GM18507 (cell line): ENCODE measurements at places on chromosomes 2 and 18.

DNA sequence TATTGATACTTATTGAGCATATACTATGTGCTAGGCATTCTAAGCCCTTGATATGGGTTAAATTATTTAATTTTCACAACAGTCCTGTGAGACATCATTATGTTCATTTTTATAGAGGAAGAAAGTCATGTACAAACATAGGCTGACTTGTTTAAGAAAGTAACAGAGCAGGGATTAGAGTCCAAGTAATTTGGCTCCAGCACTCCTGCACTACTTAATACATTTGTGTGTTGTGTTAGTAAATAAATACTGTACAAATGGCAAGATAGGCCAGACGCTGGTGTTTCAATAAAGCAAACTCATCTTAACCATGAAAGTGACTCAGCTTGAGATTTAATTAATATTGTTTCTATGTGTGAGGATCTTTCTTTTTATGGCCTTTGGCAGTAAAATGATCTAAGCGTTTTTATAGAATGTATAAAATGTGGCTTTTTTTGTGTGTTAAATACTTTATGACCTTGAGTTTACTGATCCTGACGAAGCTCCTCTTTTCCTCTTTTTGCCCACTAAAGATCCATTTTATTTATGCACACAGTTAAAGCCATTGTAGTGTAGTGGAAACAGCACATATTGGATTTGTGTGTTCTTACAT is 21.3 kb downstream of the NBEAL1 start:
- DNase-seq = no peak

- no peak for DNase-seq
Observed at GRCh38 chr2:174667250-174667860, 69.8 kb upstream of the WIPF1 start.

DNA sequence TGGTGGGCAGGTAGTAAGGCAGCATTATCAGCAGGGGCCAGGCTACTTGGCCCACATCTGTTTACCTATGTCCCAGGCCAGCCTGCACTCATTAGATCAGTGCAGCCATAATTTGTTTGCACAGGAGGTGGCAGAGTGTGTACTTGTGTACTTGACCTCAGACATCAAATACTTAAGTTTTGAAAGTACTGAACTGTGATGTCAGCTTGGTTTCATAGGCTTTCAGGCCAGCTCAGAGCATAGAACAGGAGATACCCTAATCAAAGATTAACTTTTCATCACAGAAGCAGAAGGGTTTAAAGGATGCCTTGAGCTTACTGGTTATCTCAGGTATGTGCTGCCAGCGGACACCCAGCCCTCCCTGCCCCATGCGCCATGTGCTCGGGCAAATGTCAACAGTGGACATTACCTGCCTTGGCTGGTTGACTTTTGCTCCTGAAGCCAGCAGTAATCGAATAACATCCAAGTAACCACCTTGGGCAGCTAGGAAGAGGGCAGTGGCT is 33.2 kb downstream of the ANKRD29 start:
- DNase-seq = no peak

DNA sequence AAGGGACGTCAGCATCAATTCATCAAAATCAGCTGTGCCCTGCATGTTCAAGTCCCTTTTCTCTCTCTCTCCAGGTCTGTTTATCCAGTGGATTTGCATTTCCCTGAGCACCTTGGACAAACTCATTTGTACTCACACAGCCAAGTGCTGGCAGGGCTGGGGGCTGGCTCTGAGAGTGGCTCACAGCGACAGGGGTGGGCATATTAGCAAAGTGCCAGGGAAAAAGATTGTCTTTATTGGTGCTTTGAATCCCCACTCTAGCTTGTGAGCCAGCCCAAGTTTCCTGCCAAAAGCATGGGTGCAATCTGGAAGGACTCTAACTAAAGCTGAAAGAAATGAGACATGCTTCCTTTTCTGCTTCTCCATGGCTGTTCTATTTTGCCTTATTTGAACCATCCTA is 56.6 kb downstream of the ACOXL start:
- DNase-seq = no peak

DNA sequence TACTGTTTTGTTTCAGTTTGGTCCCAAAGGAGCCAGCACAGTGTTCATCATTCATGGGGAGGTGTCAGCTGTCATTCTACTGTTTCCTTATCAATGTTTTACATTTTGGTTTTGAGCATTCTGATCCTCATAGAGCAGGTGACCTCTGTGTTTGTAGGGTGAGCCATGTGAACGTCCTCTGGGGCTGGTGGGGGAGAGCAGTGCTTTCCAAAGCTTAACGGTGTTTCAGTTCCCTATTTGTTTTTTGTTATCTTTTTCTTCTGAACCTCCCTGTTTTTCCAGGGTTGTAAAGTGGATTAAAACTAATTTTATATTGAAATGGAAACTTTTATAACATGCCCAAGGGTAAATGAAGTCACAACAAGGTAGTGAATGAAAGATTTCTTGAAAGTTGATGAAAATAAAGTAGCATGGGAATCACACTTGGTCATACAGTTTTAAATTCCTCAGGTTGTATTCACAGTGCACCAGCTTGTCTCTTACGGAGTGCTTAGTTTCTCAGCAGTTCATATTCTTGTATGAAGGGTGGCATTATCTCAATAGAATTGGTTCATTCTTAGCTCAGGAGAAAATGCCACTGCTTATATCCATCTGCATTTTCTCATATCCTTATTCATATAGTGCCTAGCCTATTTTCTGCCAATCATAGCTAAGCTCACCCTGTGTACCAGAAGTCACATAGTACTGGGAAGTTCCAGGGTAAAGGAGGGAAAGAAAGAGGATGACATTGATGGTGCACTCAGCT is 54.5 kb downstream of the MAP4K4 start:
- DNase-seq = peak; percentile 38

GRCh38 chr18:69956665-69957620 is 9.3 kb upstream of the CD226 start:
- DNase-seq = no peak

DNA sequence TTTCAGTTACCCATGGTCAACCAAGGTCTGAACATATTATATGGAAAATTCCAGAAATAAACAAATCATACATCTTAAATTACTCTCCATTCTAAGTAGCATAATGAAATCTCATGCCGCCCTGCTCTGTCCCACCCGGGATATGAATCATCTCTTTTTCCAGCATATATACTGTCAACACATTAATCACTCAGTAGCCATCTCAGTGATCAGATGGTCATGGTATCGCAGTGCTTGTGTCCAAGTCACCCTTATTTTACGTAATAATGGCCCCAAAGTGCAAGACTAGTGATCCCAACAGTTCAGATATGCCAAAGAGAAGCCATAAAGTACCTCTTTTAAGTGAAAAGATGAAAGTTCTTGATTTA is 43.8 kb downstream of the OSBPL6 start:
- DNase-seq = no peak

GRCh38 chr2:121284463-121285449 is at the start of gene TFCP2L1:
Gene TFCP2L1, minus strand, starts transcription at chr2:121285202. Its CDS starts 93 bp downstream, at chr2:121285109.
- no peak for DNase-seq

- DNase-seq = no peak
Observed at GRCh38 chr18:13232971-13233786, 14.6 kb downstream of the LDLRAD4 start.

DNA sequence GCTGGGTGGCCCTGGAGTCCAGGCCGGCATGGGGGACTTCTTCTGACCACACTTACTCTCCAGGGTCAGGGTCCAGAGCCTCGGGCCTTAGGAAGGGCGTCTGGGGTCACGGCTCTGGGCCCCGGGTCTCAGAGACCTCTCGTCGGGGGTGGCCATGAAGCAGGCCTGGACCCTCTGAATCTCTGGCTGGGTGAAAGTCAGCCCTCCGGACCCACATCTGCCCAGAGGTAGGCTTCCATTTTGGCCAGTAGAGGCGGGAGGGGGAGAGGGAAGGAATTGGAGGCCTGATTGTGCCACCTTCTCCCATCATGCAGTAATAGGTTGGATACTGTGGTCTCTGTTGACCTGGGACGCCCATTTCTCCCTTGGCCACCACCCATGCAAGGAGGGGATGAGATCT is 125.3 kb upstream of the GPC1 start:
- no peak for DNase-seq

DNA sequence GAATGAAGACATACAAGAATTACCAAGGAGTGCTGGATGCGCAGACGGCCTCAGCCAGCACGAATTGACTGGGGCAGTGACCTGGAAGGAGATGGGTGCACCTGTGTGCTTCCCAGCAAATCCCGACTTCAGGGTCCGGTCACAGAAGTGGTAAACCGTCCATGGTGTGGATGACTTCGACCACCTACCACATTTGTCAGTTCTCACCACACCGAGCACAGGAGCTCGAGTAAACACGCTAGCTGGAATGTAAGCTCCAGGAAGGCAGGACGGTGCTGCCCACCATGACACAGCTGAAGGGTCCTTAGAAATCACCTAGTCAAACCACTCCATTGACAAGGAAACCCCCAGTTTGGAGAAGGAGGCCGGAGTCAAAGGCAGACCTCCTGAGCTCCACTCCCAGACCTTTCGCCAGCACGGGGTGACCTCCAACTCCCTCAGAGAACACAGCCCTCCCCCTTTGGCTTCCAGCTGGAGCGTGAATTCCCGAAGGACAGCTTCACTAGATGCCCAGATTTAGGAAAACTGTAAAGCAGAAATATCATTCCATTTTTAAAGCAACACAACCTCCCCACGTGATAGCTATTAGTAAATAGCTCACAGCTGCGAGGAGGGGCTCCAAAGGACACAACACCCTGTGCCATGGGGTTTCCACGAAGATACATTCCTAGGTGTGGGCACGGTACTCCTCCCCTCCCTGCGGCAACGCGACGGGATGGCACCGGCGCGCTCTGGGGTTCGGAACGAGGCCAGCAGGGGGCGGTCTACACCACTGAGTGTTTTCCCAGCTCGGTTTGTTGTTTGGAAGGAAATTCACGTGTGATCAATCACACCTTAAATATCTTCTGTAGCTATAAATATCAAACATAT is 34.1 kb upstream of the GNAL start:
- DNase-seq = peak; percentile 54

- no peak for DNase-seq
Observed at GRCh38 chr2:141611176-141611571, 519.6 kb downstream of the LRP1B start.

GRCh38 chr2:188870289-188870688 is 103.9 kb upstream of the COL3A1 start:
- no peak for DNase-seq

DNA sequence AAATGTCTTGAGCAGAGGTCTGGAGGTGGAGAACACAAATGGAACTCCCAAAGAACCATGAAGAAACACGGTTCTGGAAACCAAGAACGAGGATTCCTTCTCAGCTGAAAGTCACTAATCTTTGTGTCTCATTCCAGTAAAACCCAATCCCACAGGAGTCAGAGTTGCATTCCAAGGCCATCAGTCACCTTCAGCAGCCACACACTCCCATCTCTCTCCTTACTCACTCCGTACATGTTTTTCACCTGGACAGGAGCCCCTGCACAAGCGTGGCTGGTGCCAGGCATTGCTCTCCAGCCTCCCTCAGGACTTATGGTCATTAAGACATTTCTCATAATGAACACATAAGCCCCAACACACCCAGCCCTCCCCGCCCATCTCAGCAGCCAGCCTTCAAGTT is 175.4 kb upstream of the SIX2 start:
- no peak for DNase-seq

- DNase-seq = no peak
Observed at GRCh38 chr2:198817536-198817935, 640.2 kb downstream of the SATB2 start.

DNA sequence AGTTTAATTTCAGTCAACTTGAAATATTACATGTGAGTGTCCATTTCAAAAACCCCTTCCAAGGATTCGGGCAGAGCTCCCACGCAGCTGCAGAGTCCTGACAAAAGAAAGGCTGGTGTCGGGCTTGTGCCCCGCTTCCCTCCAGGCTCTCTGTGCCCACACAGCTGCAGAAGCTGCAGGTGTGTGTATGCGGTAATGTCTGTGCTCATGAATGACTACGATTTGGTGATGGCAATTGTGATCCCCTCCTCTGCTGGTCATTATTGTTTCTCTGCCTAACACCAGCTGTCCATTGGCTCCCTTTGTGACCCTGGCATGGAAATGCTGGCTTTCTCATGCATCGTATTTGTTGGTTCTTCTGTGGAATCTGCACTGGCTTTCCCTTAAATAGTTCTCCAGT is 224.8 kb downstream of the NUP35 start:
- no peak for DNase-seq

DNA sequence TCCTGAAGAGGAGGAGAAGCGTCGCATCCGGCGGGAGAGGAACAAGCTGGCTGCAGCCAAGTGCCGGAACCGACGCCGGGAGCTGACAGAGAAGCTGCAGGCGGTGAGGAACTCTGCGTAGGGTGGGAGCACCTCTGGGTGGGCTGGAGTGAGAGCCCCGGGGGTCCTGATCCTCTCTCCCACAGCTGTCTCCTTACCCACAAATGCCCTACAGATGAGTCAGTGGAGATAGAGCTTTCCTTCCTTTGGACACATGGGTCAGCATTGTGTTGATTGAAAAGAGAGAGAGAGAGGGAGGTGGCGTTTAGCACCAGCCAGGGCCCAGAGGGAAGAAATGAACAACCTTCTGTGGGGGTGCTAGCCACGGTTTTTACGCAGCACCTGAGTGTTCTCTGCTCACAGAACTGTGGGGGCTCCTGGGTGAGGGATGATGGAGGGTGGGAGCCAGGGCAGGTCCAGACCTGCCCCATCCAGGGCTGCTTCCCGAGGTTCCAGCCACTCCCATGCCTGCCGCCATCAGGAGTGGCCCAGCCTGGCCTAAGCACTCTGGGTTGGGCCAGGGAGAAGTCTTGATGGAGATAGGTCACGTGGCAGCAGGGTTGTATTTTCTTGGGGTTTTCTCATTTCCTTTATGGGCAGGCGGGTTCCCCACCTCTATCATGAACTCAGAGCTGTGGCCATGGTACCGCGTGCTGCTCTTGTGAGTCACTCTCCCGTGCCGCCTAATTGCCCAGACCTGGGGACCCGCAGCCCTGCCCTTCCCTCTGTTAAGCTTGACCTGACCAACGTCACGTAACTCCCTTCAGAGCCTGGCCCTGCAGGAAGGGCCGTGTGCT is 16.3 kb downstream of the FOSL2 start:
- DNase-seq = no peak

DNA sequence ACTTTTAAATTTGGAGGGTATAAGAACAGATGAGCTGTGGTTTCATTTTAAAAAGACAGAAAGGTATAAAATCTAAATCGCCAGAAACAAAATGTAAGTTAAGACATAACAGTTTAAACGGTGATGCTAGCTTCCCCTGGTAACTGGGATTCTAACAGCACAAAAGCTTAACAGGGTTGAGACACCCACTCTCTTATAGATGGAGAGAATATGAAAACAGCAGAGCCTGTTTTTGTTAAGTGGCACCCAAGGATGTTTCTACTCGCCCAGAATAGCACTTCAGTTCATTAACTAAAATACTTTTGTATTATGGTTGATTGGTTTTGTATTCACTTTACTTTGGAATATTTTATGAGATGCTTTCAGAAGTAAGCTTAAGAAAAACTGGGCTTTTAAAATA is 151.9 kb upstream of the RND3 start:
- no peak for DNase-seq

GRCh38 chr2:42055573-42056514 is 8.0 kb downstream of the PKDCC start:
- no peak for DNase-seq

DNA sequence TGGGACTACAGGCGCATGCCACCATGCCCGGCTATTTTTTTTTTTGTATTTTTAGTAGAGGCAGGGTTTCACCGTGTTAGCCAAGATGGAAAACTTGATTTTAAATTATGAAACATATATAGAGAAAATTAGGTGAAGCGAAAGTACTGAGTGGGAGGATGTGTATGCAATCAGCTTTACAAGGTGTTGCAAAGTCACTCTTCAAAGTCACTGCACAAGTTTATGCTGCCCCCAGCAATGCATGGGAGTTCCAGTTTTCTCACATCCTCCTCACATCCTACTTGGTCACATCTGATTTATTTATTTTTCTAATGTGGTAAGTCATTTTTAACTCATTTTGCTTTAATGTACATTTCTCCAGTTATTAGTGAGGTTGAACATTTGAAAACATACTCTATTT is 49.2 kb upstream of the CHN1 start:
- DNase-seq = no peak
